SIG-M5 (cell line): ENCODE measurements at places on chromosomes 2 and 18.

DNA sequence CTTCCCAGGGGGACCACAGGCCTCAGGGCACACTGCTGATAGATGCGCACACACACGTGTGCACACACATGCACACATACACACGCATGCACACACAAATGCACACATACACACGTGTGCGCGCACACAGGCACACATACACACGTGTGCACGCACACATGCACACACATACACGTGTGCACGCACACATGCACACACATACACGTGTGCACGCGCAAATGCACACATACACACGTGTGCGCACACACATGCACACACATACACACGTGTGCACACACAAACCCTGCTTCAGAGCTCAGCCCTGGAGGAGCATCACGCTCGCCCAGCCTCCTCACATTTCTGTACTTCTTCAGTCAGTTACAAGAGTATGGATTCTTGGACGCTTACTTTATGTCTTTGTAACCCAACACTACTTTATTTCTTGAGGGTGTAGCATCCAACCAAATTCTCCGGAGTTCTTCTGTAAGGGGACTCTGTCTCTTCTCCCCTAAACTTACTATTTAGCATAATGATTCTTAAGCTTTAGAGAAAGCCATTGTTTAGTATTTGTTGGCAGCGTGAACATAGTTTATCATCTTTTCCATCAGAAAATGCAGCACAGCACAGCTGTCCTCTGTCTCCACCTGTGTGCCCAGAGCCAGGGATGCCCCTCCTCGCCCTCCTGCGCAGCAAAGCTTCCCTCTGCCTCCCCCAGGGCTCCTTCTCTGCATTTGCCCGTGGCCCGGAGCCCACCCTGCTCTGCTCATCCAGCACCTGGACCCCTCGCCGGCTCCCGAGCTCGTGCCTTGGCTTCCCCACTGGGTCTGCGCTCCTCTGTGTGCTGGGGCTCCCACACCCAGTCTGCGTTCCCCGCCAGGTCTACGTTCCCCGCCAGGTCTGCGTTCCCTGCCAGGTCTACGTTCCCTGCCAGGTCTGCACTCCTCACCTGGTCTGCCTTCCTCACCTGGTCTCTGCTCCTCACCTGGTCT is 74.4 kb upstream of the CTDP1 start:
- DNase-seq: no peak

- no peak for DNase-seq
These were observed 7.2 kb upstream of the ALKAL2 start for GRCh38 chr2:295090-295489.

DNA sequence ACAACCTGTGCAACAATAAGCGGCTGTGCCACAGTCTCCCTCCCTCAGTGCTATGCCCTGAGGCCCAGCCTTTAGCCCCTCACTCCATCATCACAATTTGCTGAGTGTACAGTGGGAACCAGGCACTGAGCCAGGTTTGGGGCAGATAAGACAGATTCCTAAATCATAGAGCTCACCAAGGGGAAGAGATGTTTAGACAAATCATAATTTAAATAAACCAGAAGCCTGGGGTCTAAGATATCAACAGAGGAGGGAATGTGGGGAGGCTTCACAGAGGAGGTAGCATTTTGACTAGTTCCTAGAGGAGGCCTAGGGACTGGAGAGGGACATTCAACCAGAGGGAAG is 139.3 kb upstream of the EPAS1 start:
- no peak for DNase-seq

- DNase-seq: no peak
These were observed 33.0 kb upstream of the GATA6 start for GRCh38 chr18:22136395-22136794.

DNA sequence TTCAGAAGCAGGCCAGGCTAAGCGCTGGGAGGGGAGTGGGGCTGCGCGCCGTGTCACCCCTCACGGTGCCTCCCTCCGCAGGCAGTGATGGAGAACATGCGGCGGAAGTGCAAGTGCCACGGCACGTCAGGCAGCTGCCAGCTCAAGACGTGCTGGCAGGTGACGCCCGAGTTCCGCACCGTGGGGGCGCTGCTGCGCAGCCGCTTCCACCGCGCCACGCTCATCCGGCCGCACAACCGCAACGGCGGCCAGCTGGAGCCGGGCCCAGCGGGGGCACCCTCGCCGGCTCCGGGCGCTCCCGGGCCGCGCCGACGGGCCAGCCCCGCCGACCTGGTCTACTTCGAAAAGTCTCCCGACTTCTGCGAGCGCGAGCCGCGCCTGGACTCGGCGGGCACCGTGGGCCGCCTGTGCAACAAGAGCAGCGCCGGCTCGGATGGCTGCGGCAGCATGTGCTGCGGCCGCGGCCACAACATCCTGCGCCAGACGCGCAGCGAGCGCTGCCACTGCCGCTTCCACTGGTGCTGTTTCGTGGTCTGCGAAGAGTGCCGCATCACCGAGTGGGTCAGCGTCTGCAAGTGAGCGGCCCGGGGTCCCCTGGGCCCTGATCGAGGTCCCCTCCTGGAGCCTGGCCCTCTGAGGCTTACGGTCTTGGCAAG is 12.2 kb downstream of the WNT10A start:
- DNase-seq: peak; percentile 9

- no peak for DNase-seq
These were observed 68.3 kb upstream of the BOD1L2 start for GRCh38 chr18:57078614-57079013.

DNA sequence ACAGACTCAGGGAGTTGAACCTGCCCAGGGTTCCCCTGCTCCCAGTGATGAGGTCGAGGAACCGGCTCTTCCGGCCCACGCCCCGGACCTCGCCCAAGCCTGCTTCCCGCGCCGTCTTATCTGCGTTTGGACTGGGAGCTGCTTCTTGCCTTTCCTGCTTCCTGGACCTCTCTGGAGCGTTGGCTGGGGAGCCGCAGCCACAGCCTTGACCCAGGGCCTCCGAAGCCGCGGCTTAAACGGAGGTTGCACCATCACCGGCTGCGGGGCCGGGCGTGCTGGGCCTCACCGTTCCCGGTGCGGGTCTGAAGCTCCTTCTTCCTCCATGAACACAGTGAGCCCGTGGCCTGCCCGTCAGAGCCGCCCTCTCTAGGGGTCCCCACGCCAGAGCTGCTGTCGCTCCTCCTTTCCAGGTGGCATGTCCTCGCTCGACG is 13.3 kb downstream of the NTSR2 start:
- no peak for DNase-seq

DNA sequence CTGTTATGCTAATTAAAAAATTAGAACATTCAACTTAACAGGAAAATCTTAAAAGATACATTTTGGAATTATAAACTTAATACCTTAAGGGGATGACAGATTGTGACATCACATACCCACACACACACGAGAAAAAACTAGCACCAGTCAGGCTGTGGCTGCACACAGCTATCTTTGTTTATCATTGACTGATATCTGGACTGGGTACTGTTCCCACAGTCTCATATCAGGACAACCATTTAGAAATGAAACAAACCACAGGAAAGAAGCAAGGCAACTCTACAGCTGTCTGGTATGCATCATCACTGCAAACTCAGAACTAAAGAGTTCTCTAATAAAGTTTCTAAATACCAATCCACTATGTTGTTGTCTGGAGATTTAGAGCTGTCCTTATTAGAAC is 210.9 kb upstream of the SMAD7 start:
- DNase-seq: no peak

GRCh38 chr2:189010536-189010935 is 36.4 kb downstream of the COL3A1 start:
- DNase-seq: no peak

GRCh38 chr2:45315861-45316260 is 295.2 kb downstream of the SRBD1 start:
- DNase-seq: no peak

DNA sequence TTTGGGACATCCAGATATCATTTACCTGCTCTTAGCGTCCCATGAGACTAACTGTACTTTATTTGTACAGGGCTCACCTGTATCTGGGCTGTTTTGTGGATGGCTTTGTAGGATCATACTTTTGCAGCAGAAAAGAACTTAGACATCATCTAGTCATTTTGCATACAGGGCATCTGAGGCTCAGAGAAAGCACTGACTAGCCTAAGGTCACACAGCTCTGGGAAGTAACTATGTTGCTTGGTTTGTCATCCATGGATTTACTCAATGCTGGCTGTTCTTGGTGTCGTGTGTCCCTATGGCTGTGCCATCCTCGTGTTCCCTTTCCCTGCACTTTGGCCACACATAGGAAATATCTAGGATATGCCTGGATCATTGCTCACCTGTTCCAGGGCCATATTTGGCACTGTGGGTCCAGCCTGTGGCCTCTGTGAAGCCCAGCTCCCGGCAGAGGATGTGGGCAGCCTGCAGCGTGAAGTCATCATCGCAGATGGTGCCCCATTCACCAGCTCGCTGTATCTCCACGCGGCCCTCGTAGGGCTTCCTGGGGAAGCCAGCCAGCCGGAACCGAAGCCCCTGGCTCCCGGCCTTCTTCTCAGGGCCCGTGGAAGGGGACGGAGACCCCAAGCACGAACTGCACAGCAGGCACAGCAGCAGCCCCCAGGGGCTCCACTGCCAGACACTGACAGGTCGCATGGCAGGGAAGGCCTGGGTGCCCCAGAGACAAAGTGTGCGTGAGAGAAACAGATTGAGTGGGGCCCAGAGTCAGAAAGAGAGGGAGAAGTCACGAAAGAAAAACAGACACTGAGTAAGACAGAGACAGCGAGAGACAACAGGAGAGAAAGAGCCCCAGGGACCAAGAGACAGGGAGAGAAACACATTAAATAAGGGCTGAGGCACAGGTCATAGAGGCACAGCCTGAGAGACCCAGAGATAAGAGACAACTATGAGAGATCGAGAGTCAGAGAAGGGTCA is 1.5 kb downstream of the LOXL3 start:
- no peak for DNase-seq

GRCh38 chr2:236876642-236877041 is 209.0 kb upstream of the COPS8 start:
- no peak for DNase-seq

DNA sequence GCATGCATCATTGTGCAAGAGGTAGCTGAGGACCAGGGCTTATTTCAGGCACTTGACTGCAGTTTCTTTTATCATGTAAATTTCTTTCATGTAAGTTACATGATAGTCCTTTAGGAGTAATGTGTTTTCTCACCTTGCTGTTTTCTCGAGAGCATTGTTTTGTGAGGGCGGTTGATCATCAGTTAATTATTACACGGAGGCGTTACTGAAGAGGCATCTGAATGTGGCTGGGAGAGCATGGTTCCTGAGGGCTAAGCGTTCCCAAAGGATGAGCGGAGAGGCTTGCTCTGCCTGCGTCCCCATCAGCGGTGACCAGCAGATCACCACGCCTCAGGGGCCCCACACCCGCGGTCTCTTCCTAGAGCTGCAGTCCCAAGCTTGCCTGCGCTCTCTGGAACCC is 156.1 kb upstream of the NFATC1 start:
- DNase-seq: no peak

- DNase-seq: no peak
These were observed 16.2 kb upstream of the CLASP1 start for GRCh38 chr2:121665504-121665903.

DNA sequence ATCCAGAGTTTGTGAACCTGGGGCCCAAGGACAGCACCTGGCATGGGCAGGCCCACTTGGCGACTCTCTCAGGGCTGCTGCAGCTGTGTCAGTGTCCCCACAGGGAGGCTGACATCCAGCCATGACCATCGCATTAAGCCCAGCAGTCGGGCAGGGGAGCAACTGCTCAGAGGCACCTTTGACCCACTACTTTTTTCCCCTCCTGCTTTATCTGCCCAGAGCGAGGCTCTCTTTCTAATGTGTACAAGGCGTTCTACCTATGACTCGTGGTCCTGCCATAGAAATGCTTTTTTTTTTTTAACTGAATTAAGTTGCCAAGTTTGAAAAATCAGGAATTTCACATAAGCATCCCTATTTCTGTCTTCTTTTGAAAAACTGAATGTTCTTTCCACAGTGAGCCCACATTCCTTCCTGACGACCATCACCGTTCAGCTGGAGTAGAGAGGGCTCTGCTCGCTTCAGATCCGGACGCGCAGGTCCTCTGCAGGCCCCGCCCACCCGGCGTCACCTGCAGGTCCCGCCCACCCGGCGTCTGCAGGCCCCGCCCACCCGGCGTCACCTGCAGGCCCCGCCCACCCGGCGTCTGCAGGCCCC is 403 bp upstream of the CLUL1 start:
- DNase-seq: no peak

DNA sequence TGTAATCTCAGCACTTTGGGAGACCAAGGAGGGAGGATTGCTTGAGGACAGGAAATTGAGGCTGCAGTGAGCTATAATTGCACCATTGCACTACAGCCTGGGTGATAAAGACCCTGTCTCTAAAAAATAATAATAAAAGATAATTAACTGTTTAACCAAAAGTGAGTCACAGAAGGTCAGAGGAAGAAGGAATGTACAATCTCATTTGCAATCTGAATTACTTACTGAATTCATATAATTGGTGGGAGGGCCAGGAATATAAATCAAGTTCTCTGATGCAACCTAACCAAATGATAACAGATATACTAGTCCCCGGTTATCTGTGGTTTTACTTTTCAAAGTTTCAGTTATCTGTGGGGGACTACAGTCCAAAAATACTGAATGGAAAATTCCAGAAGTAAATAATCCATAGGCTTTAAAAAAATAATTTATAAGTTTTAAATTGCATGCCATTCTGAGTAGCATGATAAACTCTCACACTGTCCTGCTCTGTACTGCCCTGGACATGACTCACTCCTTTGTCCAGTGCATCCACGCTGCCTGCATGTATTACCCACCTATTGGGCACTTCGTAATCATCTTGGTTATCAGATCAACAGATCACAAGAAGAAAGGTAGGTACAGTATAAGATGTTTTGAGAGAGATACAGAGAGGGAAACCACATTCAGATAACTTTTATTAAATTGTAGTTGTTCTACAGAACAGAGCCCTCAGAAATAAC is 12.8 kb upstream of the MATN3 start:
- no peak for DNase-seq

- no peak for DNase-seq
These were observed 166.4 kb downstream of the TMEM247 start for GRCh38 chr2:46645681-46646162.

- no peak for DNase-seq
These were observed 7.4 kb downstream of the IL1R2 start for GRCh38 chr2:101998896-101999789.

GRCh38 chr2:68287580-68288441 is 31.9 kb downstream of the CNRIP1 start:
- DNase-seq: no peak

GRCh38 chr2:27461118-27461517 is 18.9 kb downstream of the KRTCAP3 start:
- DNase-seq: no peak

DNA sequence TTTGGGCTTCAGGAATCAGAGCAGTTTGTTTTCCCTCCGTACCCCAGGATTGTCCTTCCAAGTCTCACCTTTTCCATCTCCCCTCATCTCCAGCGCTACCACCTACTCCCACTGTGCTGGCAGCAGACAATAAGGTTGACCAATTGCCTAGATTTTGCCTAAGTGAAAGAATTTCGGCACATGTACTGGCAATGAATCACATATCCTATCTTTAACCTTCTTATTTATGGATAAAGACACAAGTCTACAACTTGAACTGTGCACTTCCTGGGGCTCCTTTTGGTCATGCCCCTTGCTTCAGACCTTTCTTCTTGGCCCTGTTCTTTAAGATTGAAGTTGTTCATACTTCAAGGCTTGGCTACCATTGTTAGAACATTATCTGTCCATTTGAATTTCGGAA is 71.4 kb downstream of the KCMF1 start:
- DNase-seq: no peak
